ENCODE measurements at places on chromosomes 1 and 21.
A peak's percentile ranks its signal among the peaks of the same experiment; 100 is the strongest.

DNA sequence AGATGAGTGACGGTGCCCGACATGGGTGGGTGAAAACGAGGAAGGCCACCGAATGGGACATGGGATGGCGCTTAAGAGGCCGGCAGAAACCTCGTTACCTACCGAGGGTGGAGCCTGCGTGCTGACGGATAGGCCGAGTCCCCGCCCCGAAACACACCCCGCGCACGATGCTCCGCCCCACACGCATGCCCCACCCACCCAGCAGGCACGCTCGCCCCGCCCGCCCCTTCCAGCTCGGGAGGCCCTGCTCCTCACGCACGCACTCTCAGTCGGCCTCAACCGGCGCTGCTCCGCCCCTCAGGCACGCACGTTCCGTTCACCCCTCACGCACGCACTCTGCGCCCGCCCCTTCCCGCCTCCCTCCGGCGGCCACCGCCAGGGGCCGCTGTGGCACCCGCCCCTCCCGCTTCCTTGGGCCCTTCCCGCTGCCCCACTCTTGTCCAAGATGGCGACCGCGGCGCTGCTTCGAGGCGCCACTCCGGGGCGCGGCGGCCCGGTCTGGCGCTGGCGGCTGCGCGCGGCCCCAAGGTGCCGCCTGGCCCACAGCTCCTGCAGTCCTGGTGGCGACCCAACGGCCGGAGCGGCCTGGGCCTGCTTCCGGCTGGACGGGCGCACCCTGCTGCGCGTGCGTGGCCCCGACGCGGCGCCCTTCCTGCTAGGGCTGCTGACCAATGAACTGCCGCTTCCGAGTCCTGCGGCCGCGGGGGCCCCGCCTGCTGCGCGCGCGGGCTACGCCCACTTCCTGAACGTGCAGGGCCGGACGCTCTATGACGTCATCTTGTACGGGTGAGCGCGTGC, at the start of gene IBA57:
Gene IBA57, plus strand, starts transcription at position 433 of the 798 bp plus-strand sequence. Its CDS starts 13 bp downstream, at position 446.
- DNase-seq: peak; percentile 99

DNA sequence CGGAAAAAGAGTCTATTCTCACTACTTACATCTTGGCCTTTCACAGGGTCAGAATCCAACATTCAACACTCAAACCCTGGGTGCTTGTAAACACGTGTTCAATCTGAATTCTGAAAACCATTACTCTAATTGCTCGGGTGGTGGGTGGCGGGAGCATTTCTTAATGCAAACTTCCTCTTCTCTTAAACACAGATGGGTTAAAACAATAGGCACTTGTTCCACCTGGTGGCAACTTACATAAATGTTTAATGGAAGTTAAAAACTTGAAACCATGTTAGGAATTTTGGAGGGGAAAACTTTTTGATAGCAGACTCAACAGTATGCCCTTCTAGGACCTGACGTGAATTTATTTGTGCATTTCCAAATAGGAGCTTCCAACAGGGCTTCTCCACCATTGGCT, 23.4 kb upstream of the TDRD10 start:
- no peak for DNase-seq

GRCh38 chr21:33237486-33237885, 7.7 kb downstream of the IFNAR2 start:
- DNase-seq: no peak

DNA sequence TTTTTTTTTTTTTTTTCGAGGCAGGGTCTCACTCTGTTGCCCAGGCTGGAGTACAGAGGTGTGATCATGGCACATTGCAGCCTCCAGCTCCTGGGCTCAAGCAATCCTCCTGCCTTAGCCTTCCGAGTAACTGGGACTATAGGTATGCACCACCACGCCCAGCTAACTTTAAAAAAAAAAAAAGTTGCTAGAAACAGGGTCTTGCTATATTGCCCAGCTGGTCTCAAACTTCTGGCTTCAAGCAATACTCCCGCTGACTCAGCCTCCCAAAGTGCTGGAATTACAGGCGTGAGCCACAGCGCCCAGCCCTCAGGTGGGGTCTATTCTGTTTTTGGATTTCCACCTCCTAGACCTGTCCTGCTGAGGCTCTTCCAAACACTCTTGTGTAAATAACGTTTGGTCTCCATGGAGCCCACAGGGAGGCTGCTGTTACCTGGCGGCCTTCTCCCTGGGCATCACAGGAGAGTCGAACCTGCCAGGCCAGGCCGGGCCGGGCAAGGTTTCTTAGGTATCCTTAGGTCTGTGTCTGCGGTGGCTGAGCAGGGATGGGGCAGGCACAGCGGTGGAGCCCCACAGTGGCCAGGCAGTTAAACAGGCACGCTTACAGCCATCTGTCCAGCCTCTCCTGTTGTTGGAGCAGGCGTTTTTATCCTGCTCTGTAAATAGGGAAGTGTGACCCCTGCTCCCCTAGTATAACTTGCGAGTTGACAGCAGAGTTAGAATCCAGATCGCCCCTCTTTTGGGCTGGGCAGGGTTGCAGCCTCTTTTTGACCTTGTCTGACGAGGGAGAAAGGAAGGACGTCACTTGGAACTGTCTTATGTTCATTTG, 18.8 kb downstream of the PLEKHM2 start:
- DNase-seq: no peak

DNA sequence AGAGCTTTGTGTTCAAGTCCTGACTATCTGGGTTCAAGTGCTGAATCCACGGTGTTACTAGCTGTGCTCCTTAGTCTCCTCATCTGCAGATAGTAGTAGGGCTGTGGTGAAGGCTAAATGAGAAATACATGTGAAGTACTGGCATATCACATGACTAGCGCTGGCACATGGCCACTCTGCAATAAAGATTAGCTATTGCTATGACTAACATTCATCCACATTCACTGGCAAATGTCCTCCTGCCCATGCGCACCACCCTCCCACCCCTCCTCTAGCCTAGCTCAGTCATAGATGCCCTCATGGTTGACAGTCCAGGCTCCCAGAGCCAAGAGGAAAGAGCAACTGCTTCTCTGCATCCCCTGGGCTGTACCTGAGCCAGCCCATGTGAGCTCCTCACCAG, 8.5 kb upstream of the COL8A2 start:
- DNase-seq: no peak

GRCh38 chr1:181345146-181345545, 138.2 kb upstream of the CACNA1E start:
- DNase-seq: no peak

- no peak for DNase-seq
Measured at GRCh38 chr1:66393586-66394287, 140.2 kb upstream of the SGIP1 start.

DNA sequence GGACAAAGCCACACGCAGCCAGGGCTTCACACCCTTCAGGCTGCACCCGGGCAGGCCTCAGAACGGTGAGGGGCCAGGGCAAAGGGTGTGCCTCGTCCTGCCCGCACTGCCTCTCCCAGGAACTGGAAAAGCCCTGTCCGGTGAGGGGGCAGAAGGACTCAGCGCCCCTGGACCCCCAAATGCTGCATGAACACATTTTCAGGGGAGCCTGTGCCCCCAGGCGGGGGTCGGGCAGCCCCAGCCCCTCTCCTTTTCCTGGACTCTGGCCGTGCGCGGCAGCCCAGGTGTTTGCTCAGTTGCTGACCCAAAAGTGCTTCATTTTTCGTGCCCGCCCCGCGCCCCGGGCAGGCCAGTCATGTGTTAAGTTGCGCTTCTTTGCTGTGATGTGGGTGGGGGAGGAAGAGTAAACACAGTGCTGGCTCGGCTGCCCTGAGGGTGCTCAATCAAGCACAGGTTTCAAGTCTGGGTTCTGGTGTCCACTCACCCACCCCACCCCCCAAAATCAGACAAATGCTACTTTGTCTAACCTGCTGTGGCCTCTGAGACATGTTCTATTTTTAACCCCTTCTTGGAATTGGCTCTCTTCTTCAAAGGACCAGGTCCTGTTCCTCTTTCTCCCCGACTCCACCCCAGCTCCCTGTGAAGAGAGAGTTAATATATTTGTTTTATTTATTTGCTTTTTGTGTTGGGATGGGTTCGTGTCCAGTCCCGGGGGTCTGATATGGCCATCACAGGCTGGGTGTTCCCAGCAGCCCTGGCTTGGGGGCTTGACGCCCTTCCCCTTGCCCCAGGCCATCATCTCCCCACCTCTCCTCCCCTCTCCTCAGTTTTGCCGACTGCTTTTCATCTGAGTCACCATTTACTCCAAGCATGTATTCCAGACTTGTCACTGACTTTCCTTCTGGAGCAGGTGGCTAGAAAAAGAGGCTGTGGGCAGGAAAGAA, 8.1 kb downstream of the PSRC1 start:
- no peak for DNase-seq

GRCh38 chr1:66495495-66495894, 38.5 kb upstream of the SGIP1 start:
- no peak for DNase-seq

- DNase-seq: no peak
Measured at GRCh38 chr1:96445302-96445701, 276.3 kb upstream of the PTBP2 start.

DNA sequence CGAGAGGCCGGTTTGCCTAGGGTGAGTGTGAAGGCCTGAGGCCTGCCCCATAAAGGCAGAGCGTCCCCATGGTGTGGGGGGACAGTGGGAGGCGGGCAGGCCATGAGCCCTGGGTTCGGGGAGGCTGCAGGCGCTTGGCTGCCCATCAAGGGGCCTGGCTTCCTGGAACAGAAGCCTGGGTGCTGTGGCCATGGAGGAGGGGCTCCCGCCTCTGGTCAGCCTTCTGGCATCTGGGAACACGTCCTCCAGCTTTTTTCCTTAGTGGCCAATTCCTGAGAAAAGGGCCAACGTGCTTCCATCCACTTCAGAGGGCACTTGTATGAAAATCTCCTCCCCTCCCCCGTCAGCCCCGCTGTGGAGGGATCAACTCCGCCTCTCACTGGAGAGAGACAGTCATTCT, 58.7 kb downstream of the PRDM16 start:
- DNase-seq: no peak

- no peak for DNase-seq
Measured at GRCh38 chr1:2348346-2349325, 42.7 kb downstream of the MORN1 start.

DNA sequence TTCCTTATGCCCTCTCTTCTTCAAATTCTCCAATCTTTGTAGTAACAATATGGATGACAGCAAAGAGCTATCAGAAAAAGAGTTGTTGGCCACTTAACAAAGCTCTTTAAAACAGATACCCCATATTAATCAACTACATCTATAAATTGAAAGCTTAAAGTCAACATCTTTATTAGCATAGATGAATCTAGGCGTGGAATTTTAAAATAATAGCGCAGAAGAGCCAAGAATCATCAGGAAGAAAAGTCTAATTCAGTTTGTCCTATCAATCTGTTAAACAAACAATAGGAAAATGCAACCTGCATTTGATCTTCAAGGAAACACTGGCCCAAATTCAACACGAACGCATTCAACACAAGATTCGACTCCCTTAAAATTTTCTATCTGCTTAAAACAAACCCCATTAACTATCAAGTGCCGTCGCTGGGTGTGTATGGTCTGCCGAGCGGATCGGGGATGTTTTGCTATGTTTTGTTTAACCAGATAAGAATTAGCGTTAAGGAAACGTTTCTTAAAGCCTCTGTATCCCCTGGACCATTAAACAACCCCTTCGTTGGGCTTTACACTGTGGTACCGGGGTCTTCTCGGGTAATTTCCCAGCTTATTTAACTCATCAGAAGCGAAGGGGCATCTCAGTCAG, 1.0 kb downstream of the LYST start:
- no peak for DNase-seq

DNA sequence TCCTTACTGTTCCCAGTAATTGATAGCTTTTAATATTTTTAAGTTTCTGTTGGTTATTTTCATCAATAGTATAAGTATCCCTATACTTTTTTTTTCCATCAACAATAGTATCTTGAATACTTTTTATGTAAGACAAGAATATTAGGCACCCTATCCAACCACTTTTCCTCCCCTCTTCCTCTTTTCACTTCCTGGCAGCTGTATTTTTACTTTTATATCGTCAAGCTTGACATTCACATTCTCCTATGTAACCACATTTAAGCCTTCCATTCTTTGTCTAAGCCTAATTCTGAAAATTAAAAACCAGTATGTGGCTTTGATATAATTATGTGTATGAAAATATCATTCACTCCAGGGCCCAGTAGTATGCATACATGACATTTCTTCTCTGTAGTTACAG, 9.3 kb downstream of the TMEM39B start:
- no peak for DNase-seq

DNA sequence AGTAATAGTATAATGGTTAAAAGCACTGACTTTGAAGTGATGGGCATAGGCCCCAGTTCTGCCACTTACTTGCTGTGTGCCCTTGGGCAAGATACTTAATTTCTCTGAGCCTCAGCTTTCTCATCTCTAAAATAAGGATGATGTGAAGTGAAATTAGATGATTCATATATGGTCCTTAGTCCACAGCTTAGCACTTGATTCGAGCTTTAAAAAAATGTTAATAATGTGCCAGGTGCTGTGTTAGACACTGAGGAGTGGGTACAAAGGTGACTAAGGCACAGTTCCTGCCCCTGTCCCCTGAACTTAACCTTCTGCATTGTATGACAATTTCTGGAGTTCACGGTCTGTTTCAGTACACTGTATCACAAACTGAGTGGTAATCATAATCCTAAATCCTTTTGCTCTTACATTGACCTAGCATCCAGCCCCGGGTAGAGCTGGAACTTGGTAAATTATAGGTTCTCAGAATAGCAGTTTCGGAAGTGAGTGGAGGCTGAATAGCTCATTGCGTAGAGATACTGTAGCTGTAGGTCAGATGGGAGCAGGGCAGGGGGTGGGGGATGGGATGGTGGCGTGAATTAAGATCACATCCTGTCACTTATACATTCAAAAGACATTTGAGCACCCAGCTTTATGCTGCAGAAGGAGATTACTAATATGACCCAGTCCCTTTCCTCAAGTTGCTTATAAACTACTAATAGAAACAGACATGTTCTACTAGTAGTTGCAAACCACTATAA, 1.5 kb downstream of the ZNF691 start:
- DNase-seq: no peak

GRCh38 chr1:236421850-236422516, 27.9 kb downstream of the EDARADD start:
- no peak for DNase-seq

DNA sequence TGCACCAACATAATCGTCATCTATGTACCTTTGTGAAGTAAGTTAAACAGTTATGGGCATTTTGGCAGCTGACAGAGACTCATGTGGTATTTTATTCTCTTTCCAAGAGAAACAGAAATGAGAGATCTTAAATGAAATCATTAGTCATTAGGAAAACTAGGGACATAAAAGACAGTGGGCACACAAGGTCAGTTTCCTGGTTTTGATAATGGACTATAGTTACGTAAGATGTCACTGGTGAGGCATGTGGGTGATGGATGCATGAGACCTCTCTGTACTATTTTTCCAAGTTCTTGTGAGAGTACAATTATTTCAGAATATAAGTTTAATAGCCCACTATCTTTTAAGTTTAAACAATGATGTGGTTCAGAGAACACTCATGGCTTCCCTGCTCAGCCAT, 216.9 kb downstream of the APP start:
- no peak for DNase-seq

- no peak for DNase-seq
Measured at GRCh38 chr1:171961861-171962260, 120.6 kb downstream of the DNM3 start.

GRCh38 chr1:32782086-32782485, 35.1 kb downstream of the YARS1 start:
- DNase-seq: no peak

Measured in stimulated activated CD4-positive, alpha-beta T cell treated with anti-CD3 and anti-CD28 coated beads, TNF-alpha, amount 100 ng/mL, for 1 hour (primary cell).